Activated CD4-positive, CD25-positive, alpha-beta regulatory T cell (primary cell): ENCODE measurements at places on chromosomes 12 and 14.
A peak's percentile ranks its signal among the peaks of the same experiment; 100 is the strongest.

DNA sequence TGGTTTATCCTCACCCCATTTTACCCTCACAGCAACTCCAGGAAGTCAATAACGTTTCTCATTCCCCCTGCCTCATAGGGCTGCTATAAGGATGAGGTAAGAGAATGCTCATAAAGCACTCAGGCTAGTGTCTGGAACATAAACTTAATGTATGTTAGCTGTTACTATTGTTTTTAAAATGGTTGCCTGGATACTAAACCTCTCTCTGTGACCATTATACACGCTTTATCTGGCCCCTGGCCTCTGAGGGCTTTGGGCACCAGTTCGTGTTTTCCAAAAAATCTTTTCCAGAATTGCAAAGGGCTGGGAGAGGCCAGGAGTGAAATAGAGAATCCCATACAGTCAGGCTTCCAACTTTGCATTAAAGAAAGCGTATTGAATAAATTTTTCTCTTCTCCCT is 113.9 kb downstream of the KTN1 start:
- no peak for DNase-seq

DNA sequence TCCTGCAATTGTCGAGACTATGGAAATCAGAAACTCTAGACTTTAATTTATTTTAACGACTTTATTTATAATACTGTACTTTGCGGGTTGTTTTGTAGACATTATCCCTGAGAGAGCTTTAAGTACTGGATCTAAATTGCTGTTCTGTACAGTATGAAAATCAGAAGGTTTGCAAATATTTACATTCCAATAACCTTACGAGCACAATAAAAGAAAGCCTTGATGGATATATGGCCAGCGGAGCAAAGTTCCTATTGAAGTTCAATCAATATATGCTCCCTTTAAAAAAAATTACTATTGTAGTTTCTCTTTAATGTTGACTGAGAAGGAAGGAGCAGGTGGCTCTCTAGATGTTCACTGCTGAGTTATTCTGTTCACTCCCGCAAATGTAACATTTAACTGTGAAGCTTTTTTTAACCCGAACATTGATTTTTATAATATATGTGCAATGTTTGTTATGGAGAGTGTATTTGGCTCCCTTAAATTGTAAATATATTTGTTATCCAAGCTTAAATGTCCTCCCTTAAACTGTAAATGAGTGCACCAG is 235.3 kb downstream of the PLCZ1 start:
- no peak for DNase-seq

- DNase-seq = no peak
These were observed 348.5 kb upstream of the RGS6 start for GRCh38 chr14:71583705-71584104.

DNA sequence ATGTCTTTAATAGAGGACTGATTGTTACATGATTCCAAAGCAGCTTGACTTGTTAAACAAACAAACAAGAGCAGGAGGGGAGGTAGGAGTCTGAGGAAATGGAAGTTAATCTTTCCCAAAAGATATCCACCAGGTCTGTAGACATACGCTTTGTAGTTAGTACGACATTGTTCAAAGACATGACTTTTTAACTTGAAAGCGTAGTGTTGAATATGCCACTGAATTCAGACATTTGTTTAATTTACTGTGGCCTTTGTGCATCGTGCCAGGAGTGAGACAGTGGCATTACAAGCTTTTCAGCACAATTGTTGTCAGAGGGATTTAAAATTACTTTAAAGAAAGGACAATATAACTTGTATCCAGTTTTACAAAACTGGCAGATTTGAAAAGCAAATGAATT is 53.0 kb downstream of the SAV1 start:
- no peak for DNase-seq

- no peak for DNase-seq
These were observed 87.5 kb downstream of the SETD3 start for GRCh38 chr14:99393059-99393655.

- DNase-seq = no peak
These were observed 12.5 kb downstream of the PACS2 start for GRCh38 chr14:105326891-105327694.

- DNase-seq = no peak
These were observed 281.8 kb downstream of the KSR2 start for GRCh38 chr12:117686911-117687377.

- DNase-seq = no peak
These were observed 8.9 kb downstream of the HVCN1 start for GRCh38 chr12:110680032-110680431.

DNA sequence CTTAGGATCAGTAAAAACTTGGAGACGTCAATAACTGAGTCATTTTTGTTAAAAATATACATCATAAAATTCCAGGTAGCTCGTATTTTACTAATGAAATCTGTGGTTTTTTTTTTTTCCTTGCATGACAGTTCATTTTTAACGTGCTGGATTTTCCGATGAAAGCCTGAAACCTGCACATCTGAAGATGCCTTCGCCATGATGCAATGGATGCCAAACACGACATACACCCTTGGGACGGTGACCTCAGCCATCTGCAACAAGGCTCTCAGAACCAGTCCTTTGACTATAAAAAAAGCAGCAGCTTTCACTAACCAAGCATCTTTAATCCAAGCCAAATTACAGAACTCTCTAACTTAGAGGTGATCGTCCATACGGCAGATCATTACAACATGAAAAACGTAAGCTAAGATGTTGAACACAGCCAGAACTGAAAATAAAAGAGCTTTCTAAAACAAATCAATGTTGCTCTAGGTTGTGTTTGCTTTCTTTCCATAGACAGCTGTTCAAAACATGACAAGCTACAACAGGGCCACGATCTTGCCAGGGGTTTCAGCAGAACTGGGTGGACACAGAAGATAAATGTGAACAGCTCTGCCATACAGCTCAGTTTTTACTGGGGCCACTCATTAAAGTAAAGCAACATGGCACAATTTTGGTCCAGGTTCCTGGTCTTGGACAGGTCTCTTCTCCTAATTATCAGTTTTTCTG is 7.8 kb downstream of the NIN start:
- DNase-seq = no peak

DNA sequence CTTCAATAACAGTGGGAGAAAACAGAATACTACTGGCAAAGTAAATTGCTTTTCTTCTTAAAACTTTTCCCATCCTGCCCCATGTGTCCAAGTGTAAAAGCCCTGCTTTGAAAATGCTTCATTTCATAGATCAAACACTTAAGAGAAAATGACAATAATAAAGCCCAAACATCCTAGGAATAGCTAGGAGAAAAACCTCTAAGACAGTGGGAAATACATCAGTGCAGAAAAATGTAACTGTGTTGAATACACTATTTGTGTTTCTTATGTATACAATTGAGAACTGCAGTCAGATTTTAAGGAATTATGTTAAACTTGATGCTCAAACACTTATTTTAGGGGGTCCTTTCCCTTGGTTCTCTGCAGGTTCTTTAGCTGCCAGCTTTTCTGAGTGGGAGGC is 181.1 kb downstream of the MSRB3 start:
- no peak for DNase-seq

GRCh38 chr14:50937325-50937724 is 7.0 kb downstream of the PYGL start:
- no peak for DNase-seq

- DNase-seq = no peak
These were observed 34.6 kb downstream of the LTBP2 start for GRCh38 chr14:74577247-74577947.

DNA sequence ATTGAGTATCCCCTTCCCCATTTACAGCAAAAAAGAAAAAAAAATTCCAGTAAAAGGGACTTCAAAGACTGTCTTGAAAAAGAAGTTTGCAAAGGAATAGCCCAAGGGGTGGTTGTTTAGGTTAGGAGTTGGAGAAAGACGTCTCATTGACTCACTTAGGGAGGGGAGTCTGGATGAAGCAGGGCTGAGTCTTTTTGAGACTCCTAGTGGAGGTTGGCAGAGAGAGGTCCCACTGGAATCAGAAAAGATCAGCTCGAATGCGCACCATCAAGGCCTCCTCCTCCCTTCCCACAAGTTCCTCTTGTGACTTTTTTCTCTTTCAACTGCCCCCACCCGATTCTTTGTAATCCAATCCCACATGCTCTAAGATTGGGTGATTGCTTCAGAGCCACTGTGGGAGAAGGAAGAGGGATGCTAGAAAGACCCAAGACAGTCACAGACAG is 1.9 kb downstream of the ARHGEF40 start:
- no peak for DNase-seq

DNA sequence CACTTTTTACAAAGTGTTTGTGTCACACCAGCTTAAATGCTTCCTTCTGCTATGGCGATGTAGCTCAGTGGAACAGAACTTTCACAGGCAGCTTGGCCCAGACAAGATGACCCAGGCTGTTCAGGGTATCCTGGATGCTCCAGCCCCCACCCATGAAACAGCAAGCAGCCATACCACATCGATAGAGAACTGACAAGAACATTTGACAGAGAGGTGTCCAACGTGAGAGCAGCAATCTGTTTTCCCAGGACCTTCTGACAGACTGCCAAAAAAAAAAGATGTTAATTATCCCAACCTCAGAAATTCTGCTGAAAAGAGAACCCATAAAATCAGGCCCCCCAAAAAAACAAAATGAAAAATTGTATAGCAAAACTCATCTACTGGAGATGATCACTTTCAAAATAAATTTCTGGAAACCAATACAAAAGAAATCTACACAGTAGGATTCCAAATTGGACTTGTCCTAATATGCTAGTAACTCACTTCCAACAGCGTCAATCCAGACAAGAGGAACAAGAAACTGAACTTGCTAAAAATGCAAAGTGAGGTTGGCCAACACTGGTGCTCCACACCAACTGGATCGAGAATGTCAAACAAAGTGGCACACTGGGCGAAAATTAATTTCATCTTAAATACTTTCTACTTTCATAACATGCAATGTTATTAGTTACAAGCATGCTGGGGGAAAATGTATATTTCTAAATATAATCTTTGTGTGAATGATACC is 118.8 kb downstream of the DPF3 start:
- DNase-seq = no peak

- no peak for DNase-seq
These were observed at the start of gene DHH for GRCh38 chr12:49094160-49094974. DHH (minus strand) TSS chr12:49094801; CDS start chr12:49094512, 289 bp downstream.

DNA sequence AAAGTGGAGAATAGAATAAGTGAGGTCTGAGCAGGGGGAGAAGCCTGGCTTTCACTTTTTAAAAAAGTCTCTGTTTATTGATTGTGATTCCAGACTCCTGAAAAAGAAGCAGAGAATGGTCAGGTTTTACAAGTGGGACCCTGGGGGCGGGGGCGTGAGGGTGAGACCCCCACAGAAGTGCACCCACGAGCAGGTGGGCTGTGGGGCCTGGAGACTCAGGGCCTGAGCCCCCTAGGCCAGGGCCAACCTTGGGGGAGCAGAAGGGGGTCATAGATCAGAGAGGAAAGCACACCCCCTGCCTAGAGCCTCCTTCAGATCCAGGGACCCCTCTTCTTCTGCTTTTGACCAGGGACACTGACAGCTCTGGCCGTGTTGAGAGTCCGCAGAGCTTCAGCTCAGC is 180.3 kb downstream of the ADGRD1 start:
- no peak for DNase-seq

GRCh38 chr12:94834036-94834625 is 169.4 kb downstream of the NDUFA12 start:
- no peak for DNase-seq

DNA sequence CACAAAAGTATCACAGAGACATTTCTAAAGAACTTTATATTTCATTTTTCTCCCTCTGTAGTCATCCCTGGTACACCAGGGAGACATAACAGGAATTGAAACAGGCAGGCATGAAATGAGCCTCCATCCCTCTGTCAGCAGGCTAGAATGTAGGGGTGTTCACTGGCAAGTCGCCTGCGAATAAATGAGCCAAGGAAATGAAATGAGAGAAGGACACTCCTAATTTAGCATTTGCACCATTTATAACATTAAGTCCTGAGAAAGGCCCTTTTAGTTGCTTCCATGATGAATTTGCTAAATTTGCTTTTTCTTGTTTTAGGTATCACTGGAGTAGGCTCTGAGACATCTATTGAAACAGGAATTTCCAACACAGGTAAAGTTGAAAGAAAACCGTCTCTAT is 192.4 kb upstream of the CNTN1 start:
- DNase-seq = no peak

GRCh38 chr14:50616275-50616674 is 51.8 kb downstream of the SAV1 start:
- no peak for DNase-seq

DNA sequence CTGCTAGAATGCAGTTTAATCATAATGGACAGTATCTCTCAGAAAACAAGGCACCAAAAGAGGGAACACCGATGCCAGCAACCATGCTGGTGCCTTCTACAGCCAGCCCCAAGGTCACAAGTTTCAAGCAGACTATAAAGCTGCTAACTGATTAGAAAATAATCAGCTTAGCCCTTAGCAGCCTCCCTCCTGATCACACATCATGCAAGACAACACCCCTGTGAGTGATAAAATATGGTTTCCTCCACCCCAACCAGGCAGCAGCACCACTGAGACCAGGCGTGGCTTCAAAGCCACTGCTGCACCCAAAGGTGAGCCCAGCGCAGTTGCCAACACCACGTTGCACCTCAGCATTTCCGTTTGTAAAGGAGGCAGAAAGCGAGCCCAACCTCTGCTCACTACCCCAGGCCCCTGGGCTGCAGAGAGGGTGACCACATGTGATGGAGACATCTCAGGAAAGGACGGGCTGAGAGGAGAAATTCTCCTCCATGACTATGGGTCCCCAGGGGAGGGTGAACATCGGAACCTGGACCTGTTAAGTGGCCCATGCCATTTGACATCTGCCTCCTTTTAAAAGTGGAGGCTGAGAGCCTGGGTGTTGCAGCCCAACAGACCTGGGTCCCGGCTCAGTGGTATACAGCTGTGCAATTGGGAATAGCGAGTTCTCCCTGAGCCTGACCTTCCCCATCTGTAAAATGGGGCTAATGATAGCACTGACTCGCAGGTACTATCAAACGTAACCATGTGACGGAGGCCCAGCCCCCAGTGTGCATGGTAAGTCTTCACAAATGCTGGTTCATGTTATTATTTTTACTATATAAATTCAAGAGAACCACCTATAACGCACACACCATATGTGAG is 11.5 kb downstream of the ZFP36L1 start:
- DNase-seq = peak; percentile 53

DNA sequence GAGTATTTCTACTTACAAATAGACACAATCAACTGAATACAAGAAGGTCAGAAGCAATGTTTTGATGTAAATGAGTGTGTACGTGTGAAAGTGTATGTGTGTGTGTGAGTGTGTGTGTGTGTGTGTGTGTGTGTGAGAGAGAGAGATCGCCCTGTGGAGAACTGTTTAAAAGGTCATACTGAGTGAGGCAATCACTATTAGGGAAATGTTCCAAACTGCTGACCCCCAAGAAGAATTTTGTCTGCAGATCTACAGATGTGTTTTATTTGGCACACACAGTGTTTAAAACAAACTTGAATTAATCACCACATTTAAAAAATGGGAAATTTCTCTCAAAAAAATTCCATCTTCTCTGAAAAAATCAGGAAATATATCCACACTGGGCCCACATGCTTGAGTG is 1069.1 kb downstream of the SLC6A15 start:
- DNase-seq = no peak

GRCh38 chr14:77830692-77831091 is 30.8 kb downstream of the ADCK1 start:
- no peak for DNase-seq

GRCh38 chr12:75812271-75813018 is 219.1 kb downstream of the PHLDA1 start:
- no peak for DNase-seq

GRCh38 chr12:31645924-31646323 is 13.6 kb upstream of the ETFBKMT start:
- DNase-seq = no peak

GRCh38 chr14:99194136-99194535 is 77.9 kb downstream of the BCL11B start:
- DNase-seq = no peak

- DNase-seq = no peak
These were observed 18.5 kb upstream of the TBPL2 start for GRCh38 chr14:55458800-55459515.
